ENCODE measurements at places on chromosomes 1 and 21.

DNA sequence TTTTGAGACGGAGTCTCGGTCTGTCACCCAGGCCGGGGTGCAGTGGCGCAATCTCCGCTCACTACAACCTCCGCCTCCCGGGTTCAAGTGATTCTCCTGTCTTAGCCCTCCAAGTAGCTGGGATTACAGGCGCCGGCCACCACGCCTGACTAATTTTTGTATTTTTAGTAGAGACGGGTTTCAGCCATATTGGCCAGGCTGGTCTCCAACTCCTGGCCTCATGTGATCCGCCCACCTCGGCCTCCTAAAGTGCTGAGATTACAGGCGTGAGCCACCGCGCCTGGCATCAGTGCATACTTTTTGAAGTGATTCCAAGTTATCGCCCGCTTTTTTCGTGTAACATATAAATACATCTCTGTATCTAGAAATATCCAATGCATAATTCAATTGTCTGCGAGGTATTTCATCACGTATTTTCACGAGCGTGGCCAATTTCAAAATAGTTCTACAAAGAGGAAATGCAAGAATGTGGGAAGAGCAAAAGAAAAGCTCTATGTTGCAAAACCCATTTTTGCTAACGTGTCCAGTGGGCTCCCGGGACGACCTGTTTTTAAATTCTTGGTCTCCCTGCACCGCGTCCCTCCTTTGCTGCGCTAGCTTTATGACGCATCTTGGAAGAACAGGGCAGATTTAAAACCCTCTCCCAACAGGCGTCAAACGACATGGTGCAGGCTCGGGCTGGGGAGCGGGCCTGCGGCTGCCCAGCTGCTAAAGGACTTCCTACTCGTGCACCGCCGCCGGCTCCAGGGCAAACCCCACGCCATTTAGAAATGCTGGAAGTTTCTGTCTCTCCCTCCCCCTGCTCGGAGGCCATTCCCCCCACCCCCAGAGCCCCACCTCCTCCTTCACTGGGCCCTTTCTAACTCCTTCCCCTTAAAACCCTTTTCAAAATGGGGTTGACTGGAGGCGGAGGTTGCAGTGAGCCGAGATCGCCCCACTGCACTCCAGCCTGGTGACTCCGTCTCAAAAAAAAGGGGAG, 923 bp upstream of the IFNGR2 start:
- DNase-seq = peak; percentile 26

- no peak for DNase-seq
These were observed 18.0 kb downstream of the TIE1 start for GRCh38 chr1:43318831-43319230.

DNA sequence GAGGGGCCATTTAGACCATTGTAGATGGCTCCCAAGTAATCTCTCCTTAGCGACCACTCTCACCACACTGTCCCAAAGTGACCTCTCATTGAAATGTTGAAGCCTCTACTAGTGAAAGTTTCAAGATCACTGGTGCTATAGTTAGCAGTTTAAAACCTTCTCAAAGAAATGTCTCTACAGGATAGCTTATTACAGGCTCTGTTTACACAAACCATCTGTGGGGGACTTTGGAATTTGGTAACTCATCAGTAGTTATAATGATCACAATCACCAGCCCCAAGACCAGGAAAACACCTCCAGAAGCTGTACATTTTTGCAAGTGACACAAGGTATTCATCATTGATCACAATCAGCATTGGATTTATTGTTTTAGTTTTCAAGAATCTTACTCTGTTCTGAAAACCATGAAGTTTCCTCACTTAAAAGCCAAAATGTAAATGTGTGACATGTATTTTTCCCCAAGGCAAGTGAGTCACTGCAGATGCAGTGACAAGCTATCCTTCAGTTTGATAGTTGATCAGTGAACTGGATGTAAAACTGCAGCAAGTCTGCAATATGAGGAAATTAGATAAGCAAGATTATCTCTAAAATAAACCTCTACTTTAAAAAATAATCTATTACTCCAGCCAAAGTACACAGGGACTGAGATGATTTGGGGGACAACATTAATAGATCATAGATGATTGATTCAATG, 41.9 kb downstream of the C21orf91 start:
- no peak for DNase-seq

- DNase-seq = peak; percentile 59
These were observed 69.6 kb upstream of the LRRC8B start for GRCh38 chr1:89454845-89455521.

DNA sequence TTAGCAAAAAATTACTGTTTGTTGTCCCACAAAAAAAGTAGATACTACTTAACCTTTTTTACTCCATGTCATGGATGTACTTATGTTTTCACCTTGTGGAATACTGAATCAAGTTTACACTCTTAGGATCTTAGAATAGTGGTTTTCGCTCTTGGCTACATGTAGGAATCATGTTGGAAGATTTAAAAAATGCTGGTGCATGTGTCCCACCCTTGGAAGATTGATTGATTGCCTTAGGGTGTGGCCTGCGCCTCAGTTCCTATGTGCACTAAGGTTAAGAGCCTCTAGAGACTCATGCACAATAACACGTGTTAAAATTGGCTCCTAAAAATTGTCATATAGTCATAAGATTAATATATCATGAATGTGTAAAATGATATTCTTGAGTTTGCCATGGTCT, 25.0 kb downstream of the HS2ST1 start:
- DNase-seq = no peak
